ENCODE measurements at places on chromosomes 7 and 10.

DNA sequence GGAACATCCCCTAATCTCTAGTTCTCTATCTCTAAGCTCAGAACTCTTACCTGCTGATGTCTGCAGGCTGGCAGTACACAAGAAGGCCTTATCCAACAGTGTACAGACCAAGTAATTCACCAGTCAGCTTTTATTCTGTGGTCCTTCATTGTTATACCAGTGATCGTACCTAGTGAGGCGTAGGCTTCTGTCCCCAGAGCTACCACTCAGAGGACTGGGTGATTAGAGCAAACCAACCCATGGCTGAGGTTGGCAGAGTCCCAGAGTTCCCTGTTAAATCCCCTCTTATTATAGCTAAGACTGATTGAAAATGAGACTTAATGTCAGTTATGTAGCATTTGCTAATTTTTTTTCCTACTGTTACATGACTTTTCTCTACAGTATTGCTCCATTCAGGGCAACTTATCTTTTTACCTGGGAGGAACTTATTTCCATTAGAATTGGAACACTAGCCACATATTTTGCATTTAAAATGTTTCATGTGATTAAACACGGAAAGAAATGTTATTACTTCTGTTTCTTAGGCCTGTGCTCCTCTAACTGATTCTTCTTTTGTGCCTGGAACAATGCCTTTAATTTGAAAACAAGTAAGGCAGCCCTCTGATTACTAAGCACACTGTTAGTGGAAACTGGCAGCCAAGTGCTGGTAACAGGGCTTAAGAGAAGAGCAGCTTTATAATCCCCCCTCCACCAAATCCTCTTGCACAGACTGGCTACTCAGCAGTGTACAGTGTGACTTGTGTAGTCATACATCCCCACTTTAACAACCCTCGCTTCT lies 127.2 kb downstream of the LRRC4 start:
- DNase-seq, result no peak

DNA sequence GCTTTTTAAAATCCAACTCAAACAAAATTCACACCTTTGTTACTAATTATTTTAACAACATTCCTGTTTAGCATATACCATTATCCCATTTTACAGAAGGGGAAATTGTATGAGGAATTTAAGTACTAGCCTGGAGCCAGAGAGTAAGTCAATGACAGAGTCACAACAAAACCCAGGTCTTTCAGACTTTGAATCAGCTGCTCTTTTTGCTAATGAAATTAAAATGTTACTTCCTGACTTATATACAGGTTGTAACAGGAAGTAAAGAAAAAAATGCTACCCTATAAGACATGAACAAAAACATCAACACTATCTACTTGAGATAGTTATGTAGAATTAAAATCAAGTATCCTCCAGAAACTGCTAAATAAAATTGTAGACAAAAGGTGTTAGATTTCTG lies 82.6 kb upstream of the ASAH2 start:
- DNase-seq, result no peak

GRCh38 chr10:10213237-10213636 lies 804.4 kb upstream of the CELF2 start:
- DNase-seq, result no peak

- DNase-seq, result no peak
Measured at GRCh38 chr7:84535580-84536270, 341.1 kb upstream of the SEMA3A start.

DNA sequence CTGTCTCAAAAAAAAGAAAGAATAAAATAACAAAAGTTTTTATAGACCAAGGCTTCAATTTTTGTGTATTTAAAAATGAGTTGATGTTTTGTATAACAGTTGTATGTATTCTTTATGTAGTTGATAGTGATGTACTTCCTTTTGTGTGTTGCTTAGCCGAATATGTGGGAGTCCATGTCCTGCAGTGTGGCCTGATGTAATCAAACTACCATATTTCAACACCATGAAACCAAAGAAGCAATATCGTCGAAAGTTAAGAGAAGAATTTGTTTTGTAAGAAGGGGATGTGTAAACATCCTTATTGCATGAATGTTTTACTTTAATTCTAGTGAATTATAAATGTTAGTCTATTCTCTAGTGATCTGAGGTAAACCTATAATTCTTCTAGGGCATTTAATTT lies 56.6 kb downstream of the MPLKIP start:
- no peak for DNase-seq

- DNase-seq, result no peak
Measured at GRCh38 chr7:95730493-95731280, 41.7 kb upstream of the DYNC1I1 start.

DNA sequence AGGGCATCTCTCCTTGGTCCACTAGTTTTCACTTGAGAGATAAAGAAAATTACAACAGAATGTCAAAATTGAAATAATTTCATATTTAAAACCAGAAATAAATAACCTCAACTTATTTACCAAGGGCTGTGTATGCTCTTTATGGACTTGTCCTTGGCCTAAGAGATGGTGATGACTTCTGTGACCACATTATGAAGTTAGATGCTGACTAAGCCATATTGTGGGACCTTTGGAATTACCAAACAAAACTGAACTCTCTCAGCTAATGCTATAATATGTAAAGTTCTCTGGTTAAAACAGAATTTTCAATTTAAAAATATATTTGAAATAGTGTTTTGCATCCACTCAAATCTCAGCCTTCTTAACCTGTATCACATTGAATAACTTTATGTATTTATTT lies 38.9 kb downstream of the CALCR start:
- no peak for DNase-seq

DNA sequence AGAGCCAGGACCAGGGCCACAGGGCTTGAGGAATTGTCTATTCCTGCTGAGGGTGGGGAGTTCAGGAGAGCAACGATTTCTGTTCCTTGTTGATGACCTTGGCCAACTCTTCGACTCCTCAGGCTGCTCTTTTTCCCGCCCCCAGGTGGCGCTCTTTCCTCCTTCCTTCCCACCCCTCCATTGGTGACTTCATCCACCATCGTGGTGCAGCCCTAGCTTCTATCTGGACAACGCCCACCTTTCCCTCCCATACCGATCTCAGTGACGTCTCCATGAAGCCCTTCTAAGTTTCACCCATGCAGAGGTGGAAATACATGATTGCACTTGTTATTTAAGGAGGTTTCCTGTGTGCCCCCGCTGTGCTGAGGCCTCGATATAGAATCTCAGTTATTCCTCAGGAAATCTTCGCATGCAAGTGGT lies 22.1 kb upstream of the CARD11 start:
- no peak for DNase-seq

DNA sequence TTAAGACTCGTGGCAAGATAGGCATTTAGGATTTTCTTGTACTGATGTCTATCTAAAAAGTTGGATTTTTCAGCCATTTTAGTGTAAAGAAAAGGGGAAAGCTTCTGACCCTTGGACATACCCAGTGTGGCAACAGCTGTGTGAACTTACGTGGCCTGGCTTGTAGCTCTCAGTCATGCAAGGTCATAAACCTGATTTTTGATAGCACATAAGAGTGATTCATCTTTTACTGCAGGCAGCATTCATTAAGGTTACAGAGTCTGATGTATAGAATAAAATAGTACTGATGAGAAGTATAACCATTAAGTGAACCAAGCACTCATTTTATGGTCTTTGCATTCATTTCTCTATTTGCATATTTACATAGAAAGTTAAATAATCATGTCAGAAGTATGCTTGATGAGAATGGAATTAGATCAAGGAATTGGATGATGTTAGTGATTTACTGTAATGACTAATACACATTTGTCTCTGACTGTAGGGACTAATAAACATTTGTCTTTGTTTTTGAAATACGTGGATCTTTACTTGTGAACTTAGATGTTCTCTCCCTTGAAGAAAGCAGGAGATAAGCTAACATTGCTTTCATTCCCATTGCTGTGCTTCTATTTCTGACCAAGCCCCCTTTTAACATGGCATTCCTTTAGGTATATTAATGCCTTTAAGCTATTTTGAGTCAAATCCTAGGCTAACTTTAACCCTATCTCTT lies 88.2 kb downstream of the GSDME start:
- no peak for DNase-seq

DNA sequence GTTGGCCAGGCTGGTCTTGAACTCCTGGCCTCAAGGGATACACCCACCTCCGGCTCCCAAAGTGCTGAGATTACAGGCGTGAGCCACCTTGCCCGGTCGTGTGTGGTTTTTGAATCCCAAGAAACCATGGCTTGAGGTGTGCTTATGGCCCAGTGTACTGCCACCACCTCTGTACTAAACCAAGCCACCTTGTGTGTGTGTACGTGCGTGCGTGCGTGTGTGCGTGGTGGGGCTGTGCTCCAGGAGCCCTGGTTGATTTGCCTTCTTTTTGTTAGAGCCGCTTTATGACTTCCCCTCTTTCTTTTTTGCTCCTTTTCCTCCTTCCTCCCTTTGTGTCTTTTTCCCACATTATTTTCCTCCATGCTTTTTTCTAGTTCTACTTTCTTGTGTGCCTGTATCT lies 121.4 kb downstream of the CAMK1D start:
- no peak for DNase-seq

GRCh38 chr7:28708033-28708951 lies 249.8 kb downstream of the TRIL start:
- no peak for DNase-seq

DNA sequence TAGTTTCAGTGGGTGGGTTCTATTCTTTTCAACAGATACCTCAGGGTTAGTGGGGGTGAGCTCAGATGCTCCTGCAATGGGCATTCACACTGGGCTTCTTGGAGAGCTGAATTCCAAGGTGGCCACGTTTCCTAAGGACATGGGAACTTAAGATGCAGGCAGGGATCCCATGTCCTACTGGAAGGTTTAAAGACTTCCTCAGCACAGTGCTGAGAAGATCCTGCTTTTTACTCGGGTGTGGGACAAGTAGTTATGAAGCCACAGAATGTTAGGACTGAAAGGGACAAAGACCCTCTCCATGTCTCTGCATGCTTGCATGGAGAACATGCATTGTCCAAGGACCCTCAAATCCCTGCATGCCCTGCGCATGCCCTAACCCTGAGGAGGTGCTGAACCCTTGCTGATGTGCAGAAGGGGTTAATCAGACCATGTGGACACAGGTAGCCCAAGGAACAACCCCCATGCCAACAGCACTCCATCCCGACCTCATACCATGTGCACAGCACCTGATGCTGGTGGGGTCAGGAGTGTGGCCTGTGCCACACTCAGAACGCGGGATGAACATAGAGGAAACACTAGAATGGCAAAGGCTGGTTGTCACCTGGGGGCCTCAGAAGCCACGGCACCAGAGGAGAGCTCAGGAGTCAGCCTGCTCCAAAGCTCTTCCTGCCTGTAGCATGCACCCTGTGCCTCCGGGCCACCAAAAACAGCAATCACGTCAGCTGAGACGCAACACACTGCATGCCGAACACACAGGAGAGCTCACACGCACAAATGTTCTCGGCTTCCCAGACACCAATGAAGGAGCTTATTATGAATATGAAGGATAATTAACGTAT lies 15.2 kb downstream of the IL2RA start:
- no peak for DNase-seq

GRCh38 chr10:23516530-23516929 lies 77.7 kb downstream of the OTUD1 start:
- DNase-seq, result no peak

DNA sequence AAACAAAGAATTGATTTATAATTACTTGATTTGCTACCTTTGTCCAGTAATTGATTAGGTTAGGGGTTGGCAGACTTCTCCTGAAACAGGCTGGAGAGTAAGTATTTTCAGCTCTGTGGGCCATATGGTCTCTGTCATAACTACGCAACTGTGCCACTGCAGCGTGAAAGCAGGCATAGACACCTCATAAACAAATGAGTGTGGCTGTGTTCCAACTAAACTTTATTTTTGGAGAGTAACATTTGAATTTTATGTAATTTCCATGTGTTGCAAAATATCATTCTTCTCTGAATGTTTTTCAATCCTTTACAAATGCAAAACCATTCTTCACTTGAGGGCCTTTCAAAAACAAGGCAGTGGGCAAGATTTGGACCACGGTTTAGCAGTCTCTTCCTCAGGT lies 76.9 kb downstream of the GALNT17 start:
- DNase-seq, result no peak

- no peak for DNase-seq
Measured at GRCh38 chr10:130635528-130635927, 499.3 kb downstream of the GLRX3 start.

DNA sequence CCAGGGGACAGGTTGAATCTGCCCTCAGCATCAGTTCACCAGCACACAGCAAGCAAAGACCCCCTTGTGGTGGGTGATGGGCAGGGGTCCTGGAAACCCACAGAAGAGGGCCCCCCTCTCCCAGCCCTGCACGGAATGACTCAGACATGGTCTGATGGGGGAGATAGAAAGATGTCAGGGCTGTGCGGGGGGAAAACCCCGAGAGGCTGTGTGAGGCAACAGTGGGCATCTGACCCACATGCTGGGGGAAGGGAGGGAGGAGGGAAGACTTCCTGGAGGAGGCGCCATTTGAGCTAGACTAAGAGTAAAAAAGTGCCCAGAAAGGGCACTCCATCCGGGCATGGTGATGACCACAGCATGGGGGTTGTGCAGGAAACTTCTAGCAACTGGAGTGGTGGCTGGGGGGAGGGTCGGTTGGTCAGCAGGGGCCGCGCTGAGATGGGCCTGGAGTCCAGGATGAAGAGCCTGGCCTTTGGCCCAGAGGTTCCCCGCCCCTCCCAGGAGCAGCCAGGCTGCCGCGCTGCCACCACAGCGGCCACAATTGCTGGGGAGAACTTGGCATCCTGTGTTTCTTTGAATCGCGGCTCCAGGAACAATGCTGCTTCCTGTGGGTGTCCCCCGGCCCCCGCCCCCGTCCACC lies 2.5 kb downstream of the LFNG start:
- no peak for DNase-seq

- DNase-seq, result no peak
Measured at GRCh38 chr7:17492437-17492836, 194.0 kb downstream of the AHR start.

GRCh38 chr10:121281576-121281975 lies 316.7 kb downstream of the FGFR2 start:
- DNase-seq, result no peak

DNA sequence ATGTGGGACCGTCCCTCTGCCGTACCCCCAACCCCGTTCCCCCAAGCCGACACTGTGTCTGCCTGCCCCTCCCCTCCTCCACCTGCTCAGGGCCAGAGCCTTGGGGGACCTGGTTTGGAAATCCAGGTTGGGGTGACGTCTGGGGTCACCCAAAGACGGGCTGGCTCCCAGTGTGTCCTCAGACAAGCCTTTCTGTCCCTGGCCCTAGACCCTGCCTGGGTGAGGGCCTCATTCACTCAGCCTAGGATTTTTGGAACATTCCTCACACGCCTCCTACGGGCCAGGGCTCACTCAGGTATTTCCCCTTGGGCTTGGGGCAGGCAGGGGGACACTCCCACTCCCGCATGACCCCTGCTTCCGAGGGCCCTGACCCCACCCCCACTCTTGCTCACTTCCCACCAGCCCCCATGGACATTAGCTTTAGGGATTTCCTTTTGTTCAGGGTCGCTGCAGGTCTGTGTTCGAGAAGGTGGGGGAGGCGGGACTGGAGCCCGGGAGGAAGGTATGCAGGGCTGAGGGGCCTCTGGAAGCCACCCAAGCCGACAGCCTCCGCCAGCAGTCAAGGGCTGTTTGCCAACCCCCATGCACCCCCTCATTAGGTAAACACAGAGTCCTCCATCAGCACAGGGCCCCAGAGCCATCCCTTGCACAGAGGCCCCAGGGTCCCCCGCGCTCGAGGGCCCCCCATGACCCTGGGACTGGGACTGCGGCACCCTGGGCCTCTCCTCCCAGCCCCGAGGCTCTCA lies 35.1 kb downstream of the PDGFA start:
- no peak for DNase-seq

Measured in NCI-H510A (cell line).